ENCODE measurements at places on chromosomes 5 and 9.

- no peaks in the 10 kb centered on the region for H3K4me1 ChIP-seq
- DNase-seq = no peak
- no peak overlapping the region for H3K27ac ChIP-seq
- no peak overlapping the region for H3K4me3 ChIP-seq
- no peaks in the 10 kb centered on the region for H3K27me3 ChIP-seq
- no peaks in the 10 kb centered on the region for H3K36me3 ChIP-seq
Observed at GRCh38 chr5:77892061-77893010, 116.2 kb upstream of the TBCA start.

GRCh38 chr9:4997631-4998030 is 12.6 kb downstream of the JAK2 start:
- H3K4me3 ChIP-seq = no peak overlapping the region
- H3K27ac ChIP-seq = no peak overlapping the region
- H3K36me3 ChIP-seq = no peaks in the 10 kb centered on the region

GRCh38 chr5:16837305-16837704 is 98.8 kb downstream of the MYO10 start:
- H3K36me3 ChIP-seq = no peaks in the 10 kb centered on the region
- H3K27ac ChIP-seq = no peak overlapping the region
- no peak for DNase-seq
- no peaks in the 10 kb centered on the region for H3K27me3 ChIP-seq

DNA sequence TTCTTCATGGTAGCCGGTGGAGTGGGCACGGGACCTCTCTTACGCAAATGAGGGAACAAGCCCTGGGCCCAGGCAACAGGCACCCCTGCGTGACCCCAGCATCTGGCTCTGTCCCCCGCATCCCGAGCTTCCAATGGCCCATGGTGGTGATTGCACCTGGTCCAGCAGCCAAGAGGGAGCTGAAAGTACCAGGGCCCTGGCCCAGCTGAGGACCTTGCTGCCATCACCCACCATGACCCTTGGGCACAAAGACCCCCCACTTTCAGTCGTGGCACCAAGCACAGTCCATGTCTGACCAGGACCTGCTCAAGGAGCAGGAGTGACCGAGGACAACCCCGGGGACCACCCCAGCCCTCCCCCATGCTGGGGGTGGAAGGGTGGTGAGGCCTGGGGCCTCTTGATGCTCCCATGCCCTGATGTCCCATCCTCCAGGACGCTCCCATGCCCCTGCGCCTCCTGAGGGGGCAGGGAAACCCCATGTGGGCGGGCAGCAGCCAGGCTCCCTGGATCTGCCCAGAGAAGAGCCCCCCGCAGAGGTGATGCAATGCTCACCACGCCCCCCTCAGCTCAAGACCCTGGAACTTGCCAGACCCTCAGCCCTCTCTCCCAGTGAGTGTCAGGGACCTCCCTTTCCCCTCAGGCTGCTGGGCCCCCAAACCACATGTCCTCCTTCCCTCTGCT is 123.9 kb downstream of the ADAMTS2 start:
- H3K36me3 ChIP-seq = no peaks in the 10 kb centered on the region
- no peak for DNase-seq
- no peaks in the 10 kb centered on the region for H3K4me1 ChIP-seq
- no peak overlapping the region for H3K27ac ChIP-seq

DNA sequence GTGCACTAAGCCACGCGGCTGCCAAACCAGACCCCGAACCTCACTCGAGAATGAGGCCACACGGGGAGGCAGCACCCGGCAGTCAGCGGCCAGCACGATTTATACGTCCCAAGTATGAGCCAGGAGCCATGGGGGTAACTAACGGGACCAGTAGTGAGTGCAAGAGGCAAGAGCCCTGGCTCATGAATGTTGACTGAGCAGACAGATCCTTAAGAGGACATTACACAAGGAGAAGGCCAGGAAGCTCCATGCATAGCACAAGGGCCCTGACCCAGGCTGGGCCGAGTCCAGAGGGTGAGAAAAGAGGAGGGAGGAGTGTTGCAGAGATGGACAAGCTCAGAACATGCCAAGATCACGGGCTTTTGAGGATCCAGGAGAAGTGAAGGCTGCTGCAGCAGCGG is 58.6 kb upstream of the PHYKPL start:
- no peak for DNase-seq
- no peak overlapping the region for H3K4me3 ChIP-seq
- H3K4me1 ChIP-seq = no peaks in the 10 kb centered on the region
- no peaks in the 10 kb centered on the region for H3K27me3 ChIP-seq

GRCh38 chr5:90529939-90530677 is 724 bp upstream of the LYSMD3 start:
- peak overlapping the region; percentile 51 for H3K4me3 ChIP-seq
- no peaks in the 10 kb centered on the region for H3K36me3 ChIP-seq
- peak overlapping the region; percentile 79 for H3K27ac ChIP-seq
- no peaks in the 10 kb centered on the region for H3K27me3 ChIP-seq
- peak; percentile 77 for DNase-seq

DNA sequence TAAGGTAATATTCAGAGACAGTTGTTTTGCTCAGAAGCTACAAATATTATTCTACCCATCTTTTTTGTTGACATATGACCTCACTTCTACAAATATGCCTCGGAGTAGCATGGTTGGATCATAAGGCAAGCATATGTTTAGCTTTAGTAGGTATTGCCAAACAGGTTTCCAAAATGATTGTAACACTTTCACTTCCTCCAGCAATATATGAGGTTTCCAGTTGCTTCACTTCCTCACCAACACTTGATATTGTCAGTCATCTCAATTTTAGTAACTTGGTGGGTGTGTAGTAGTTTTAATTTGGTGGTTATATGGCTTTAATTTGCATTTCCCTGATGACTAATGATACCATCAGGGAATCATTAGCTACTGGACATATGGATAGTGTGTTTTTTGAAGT is 46.7 kb downstream of the TNFSF8 start:
- no peak for DNase-seq
- H3K4me1 ChIP-seq = peaks cover 20% of the 10 kb centered on the region
- H3K4me3 ChIP-seq = no peak overlapping the region
- H3K27ac ChIP-seq = no peak overlapping the region

GRCh38 chr5:91182763-91183162 is 200.4 kb downstream of the ARRDC3 start:
- H3K4me3 ChIP-seq = no peak overlapping the region
- peaks cover 9% of the 10 kb centered on the region for H3K4me1 ChIP-seq
- no peaks in the 10 kb centered on the region for H3K27me3 ChIP-seq
- H3K27ac ChIP-seq = no peak overlapping the region
- H3K36me3 ChIP-seq = no peaks in the 10 kb centered on the region

DNA sequence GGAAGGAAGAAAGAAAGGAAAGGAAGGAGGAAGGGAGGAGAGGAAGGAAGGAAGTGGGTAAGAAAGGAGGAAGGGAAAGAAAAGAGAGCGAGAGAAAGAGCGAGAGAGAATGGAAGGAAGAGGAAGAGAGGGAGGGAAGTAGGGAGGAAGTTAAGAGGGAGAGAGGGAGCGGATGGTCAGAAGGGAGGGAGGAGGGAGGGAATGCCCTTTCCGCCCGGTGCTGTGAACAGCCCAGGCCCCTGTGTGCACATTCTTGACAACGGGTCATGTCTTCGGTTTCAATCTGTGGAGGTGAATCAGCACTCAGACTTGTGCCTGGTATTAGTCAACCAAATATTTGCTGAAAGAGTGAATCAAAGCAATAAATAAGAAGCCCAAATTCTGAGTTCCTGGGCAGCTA is 39.2 kb downstream of the PRUNE2 start:
- H3K27ac ChIP-seq = no peak overlapping the region
- H3K36me3 ChIP-seq = no peaks in the 10 kb centered on the region
- H3K4me1 ChIP-seq = no peaks in the 10 kb centered on the region
- no peak overlapping the region for H3K4me3 ChIP-seq

DNA sequence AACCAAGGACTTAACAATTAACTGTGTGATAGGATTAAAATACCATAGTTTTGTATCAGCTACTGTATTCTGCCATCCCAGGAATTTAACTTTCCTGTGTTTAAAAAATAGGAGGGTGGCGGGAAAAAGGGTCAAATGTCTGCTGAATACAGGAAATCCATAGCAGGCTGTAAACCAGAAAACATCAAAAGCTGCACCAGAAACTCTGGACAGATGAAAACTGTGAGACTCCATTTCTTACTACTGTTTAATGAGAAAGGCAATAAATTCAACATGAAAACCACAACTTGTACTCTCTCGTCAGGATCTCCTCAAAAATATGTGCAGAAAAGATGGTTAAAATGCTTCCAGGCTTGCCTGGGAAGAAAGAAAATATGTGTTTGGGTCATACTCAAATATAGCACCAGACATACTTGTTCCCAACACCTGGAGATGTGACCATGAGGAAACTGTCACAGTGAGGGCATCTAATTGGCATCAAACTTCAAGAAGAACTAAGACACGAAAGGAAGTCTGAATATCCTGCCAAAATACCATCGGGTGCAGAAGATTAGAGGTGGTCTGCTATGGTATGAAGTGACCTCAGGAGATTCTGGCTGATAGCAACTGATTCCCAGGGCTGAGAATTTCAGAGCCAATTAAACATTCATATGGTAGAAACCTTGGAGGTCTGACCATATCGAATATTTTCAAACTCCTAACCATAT is 164.7 kb upstream of the TARS1 start:
- H3K4me3 ChIP-seq = no peak overlapping the region
- no peaks in the 10 kb centered on the region for H3K36me3 ChIP-seq
- no peak for DNase-seq
- H3K4me1 ChIP-seq = no peaks in the 10 kb centered on the region
- H3K27ac ChIP-seq = no peak overlapping the region
- H3K27me3 ChIP-seq = no peaks in the 10 kb centered on the region

DNA sequence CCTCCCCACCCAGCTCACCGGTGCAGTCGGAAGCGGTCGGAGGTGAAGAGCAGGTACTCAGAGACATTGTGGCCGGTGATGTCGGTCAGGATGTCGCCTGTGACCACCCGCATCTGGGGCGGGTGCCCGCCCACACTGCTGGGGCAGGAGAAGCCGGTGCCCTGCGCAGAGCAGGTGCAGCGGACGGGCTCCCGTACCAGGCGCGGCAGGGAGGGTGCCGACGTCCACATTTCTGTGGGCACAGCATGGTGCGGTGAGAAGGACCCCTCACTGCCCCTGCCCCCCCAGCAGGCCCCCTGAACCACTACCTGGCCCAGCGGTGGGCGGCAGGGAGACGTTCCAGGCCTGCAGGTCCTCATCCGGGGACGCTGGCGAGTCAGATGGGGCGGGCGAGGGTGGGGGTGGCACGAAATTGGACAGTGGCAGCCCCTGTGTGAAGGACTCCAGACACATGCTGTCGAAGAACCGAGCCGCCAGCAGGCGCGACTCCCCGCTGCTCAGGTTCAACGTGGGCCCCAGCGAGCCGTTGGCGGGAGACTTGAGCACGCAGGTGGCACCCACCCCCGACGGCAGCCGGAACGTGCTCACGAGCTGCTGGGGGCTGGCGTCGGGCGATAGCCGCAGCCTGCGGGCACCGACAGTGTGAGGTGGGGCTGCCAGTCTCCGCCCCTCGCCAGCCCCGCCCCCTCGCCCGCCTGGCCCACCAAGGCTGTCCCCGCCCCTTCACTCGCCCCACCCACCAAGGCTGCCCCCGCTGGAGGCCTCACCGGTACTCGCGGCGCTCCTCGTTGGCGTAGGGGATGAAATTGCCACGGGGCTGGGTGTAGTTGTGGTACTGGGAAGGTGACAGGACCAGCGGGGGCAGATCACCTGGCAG is 15.1 kb downstream of the ABCA2 start:
- H3K4me3 ChIP-seq = no peak overlapping the region
- no peaks in the 10 kb centered on the region for H3K4me1 ChIP-seq
- no peaks in the 10 kb centered on the region for H3K27me3 ChIP-seq

Measured in Caco-2 (cell line).